SJCRH30 (cell line): ENCODE measurements at places on chromosomes 2 and 18.

DNA sequence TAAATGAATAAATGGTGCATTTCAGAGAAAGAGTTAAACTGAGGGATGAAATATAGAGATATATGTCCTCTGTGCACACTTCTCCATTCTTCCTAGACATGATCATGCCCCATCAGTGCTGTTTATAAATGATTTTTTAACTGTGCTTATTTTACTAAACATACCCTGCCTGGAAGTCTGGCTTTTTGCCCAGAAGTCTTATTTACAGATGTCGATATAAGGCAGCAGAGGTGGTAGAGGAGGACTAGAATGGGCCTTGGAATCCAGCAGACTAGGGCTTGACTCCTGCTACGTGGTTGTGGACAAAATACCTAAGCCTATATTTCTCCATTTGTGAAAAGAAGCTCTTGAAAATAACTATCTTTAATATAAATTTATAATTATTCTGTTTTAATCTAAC is 355.5 kb downstream of the RAD51AP2 start:
- DNase-seq, result no peak

DNA sequence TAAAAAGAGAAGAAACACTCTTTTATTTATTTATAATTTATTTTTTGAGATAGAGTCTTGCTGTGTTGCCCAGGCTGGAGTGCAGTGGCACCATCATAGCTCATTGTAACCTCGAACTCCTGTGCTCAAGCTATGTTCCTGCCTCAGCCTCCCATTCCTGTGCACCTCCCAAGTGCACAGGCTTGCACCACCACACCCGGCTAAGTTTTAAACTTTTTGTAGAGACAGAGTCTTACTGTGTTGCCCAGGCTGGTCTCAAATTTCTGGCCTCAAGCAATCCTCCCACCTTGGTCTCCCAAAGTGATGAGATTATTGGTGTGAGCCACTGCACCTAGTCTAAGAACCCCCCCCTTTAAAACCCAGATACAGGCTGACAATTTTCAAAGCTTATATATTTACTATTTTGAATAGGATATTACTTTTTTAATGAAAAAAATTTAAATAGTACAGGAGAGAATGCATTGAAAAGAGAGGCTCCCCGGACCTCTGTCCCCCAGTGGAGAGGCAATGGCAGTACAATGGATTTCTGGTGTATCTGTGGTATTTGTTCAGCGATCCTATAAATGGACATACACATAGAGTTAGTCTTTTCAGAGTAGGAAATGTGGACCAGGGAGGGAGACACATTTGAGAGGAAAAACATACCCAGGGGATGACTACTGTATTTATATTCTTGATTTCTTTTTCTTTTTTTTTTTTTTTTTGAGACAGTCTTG is 48.1 kb upstream of the CNOT11 start:
- peak; percentile 22 for DNase-seq

GRCh38 chr2:25009954-25010353 is 31.9 kb upstream of the EFR3B start:
- no peak for DNase-seq

GRCh38 chr18:22348521-22349316 is 69.0 kb downstream of the CTAGE1 start:
- no peak for DNase-seq

- DNase-seq, result no peak
These were observed 72.4 kb downstream of the ZAP70 start for GRCh38 chr2:97785818-97786217.

DNA sequence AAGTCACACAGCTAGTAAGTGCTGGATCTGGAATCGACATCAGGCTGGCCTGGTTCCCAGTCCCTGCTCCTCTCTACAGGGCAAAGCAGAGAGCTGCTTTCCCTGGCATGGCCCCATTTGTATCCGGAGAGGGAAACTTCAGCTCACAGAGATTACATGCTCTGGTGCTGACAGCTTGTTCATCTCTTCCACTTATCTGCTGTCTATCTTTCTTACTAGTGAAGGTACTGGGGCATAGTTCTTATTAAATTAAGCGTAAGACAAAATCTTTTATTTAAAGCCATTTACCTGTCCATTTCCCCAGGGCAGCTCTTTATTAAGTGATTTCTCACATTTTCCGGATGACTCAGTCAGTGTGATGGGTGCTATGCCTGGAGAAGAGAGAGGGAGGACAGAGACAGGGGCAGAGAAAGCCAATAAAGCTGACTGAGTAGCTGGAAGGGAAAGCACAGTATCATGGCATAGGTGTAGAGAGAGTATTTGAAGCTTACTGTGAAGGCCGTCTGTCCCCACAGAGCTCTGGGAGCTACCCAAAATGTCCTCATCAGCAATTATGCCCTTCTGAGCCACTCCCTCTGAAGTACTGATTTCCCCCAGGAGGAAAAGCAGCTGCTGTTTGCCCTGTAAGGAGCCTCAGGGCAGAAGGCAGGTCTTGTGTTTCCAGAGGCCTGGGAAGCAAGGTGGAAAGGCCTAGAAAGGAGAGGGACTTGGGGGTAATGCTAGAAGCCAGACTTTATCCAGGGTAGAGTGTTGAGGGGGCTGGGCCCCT is 44.1 kb upstream of the EPAS1 start:
- DNase-seq, result peak; percentile 59

DNA sequence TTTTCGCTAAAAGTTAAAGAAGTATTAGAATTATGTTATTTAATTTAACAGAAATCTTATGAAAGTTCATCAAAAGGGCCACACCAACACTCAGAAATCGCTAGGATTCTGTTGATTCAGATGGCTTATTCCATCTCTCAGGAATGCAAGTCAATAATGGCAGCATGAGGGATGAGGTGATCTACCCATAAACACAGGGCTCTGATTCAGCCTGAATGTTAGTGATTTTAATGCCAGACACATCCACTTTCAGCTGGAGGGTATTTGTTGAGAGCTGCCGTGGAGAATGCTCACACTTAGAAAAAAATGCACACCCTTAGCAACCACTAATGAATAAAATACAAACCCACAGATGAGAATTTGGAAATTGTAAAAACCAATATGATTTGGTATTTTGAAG is 173.3 kb upstream of the ERBB4 start:
- DNase-seq, result no peak

DNA sequence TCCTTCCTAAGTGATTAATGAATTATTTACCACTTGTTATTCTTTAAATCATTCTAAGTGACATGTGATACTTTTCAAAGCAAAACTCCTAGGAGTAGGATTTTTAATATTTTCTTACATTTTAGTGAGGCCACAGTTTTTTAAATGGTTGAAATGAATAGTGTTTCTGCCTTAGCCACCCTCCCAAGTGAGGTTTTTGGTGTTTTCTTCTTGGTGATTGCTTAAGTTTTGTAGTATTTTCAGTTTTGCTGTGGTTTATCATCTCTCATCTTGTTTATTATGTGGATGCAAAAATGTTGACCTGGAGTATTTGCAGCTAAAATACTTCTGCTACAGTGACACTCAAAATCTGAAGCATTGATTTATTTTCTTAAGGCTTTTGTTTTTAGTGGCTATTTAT is 9.8 kb downstream of the AFTPH start:
- no peak for DNase-seq

DNA sequence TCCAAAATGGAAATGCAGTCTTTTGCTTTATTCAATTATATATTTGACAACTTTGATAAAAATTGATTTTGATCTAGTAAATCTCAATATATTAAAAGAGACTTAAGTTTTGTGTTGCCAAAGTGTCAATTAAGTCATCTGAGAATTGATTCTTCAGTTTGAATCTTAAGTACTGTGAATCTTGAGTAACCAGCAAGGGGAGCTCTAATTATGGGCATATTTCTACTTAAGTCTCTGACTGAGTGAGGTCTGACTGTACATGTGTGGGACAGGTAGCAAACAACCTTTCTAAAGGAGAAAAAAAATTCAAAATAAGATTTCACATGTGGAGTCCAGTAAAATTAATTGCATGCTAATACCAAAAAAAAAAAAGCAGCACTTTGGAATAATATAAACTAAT is 503.7 kb upstream of the SLC8A1 start:
- no peak for DNase-seq

GRCh38 chr2:233145726-233146125 is 85.6 kb downstream of the INPP5D start:
- DNase-seq, result no peak

DNA sequence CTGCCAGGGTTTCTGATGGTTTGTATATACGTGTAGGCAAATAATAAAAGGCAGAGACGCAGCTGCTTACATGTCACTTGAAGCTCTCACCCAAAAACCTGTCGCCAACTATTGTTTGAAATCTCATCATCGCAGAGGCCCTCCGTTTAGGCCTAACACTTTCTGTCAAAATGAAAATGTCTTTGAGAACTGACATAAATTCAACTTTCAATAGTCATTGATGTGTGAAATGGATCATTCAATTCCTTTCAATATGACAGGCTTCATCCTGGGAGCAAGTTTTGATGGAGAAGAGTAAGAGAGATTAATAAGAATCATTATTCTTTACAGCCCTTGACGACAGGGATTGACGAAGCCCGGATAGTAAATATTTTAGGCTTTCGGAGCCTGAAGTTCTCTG is 2.7 kb downstream of the ACTG2 start:
- DNase-seq, result no peak

DNA sequence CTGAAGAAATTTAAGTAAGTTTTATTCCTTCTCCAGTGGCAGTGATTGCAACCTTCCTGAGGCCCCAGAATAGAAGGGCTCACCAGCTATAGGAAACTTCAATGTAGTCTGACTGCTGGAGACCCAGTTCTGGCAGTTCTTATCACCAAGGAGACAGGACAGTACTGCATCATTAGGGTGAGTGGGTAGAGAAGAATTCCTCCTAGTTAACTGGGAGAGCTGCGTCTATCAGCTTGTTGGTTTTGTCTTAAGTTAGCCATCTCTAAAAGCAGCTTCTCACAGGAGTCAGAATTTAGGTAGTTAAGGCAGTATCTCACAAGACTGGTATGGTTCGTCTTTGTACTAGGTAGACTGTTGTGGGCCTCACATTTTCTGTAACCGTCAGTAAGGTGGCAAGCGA is 3.3 kb upstream of the MSTN start:
- DNase-seq, result no peak

DNA sequence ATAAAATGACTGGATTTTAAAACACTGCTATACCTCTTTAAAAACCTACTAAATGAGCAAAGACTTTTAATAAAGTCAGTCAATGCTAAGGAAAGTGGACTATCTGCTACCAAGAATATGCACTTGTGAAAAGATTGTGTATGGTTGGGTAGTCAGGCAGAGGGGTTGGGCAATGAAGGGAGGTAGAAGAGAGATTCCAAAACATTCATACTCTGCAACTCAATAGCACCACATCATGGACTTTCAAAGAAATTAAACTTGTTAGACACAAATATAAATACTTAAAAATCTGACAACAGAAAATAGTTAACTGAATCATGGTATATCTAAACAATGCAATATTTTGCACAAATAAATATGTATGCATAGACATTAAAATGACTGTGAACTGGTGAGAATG is 139.9 kb upstream of the MAPRE2 start:
- DNase-seq, result no peak

- no peak for DNase-seq
These were observed 210.7 kb downstream of the ARL4C start for GRCh38 chr2:234286118-234286598.

- DNase-seq, result no peak
These were observed 2.3 kb downstream of the LYPD1 start for GRCh38 chr2:132667706-132668105.

DNA sequence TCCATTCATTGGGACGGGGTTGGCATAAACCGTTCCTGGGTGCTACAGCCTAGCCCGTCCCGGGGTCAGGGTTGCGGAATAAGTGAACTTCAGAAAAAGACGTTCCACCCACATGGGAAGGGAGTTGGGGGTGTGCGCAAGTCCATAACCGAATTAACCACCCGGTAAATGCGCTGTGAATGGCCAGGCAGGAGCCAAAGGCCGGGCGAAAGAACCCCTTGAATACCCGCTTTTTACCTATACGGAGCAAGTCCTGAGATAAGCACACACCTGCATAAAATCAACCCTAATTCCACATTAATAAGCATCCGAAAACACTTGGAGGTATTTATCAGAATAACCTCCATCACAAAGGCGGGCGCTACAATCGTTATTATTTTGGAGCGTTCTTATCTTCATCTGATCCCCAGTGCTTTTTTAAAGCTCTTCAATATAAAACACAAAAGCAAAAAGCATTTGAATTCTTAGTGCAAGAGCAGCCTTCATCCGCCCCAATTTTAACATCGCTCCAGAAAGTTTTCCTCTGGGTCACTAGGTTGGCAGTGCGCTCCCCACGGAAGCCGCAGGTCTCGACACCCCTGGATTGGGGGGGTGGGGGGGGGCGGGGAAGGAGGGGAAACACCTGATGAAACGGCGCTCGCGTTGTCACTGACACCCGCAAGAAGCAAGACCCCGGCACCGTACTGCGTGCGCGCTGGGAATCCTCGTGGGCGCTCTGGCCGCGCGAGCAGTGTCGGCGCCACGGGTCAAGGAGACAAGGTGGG is 1.2 kb downstream of the SATB2 start:
- DNase-seq, result no peak

DNA sequence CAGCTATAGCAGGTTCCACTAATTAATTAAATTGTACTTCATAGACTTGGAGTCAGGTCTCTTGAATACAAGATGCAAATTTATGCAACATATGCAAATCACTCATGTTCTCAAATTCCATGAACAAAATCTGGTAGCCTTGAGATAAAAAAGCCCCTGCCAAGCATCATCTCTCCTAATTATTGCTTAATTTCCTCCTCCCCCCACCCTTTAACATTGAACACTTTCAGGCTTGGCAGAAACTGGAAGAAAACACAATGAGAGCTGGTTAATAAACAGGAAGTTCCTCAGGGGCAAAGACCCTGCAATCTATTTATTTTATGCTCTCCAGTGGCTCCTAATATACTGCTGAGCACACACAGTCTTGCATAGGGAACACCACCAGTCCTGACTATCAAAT is 35.6 kb upstream of the ACVR1 start:
- no peak for DNase-seq

DNA sequence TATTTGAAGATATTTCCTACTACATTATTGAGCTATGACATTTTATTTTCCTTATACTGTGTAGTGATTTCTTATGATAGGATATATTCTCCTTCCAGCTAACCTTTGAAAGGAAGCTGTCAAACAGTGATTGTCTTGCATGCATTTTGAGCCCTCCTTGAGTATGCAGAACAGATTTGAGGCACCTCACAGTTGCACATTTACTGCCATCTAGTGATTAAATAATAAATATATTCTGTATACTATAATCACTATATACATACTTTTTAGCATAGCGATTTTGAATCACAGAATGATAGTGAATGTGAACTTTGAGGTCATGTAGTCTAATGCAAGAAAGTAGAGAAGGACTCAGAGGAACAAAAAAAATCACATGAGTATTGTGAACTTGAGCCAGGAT is 268.4 kb upstream of the CDH19 start:
- DNase-seq, result peak; percentile 7

GRCh38 chr2:176747506-176747905 is 465.1 kb upstream of the HNRNPA3 start:
- DNase-seq, result no peak

GRCh38 chr2:135150725-135151124 is 98.6 kb downstream of the RAB3GAP1 start:
- DNase-seq, result no peak

DNA sequence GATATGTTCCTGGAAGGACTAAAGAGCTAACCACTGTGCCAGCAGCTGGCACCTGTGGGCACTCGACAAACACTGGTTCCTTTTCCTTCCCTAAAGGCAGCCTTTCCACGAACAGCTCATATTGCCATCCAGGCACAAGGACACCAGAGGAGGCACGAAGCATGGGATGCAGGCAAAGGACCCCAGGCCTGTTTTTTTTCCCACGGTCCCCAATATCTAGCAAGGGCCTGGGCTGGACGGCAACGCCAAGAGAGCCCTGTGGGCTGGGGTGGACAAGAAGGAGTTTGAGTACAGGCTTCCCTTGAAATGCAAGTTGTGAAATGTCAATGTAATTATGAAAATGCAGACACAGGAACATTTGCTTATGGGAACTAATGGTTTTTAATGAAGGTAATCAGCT is 135.9 kb downstream of the CYP26B1 start:
- DNase-seq, result peak; percentile 0
